Activated CD4-positive, alpha-beta T cell treated with anti-CD3 and anti-CD28 coated beads for 36 hours (primary cell): ENCODE measurements at places on chromosomes 6 and 20. TPM values are rescaled to one million over a fixed set of nuclear protein-coding genes. Genes with fewer than 3 reads are reported as not detected.

DNA sequence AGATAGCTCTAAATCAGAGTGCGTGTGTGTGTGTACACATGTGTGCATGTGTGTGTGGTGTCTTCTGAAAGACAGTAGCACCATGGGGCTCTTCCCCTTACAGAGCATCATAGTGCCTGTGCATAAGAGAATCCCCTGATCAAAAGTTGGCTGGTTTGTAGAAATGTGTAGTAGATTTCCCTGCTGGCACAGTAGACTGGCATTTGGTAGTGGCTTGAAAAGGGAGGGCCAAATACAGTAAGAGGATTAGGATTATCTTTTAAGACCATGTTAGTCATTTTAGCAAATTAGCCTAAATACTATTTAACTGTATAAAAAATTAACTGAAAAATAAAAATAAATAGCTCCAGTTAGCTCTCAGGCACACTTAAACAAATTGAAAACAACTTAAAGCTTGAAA is 112.6 kb downstream of the B3GAT2 start:
- no peak overlapping the region for H3K27ac ChIP-seq
- H3K4me3 ChIP-seq: no peak overlapping the region
- DNase-seq: no peak
- no peaks in the 10 kb centered on the region for H3K36me3 ChIP-seq
- H3K4me1 ChIP-seq: peaks cover 7% of the 10 kb centered on the region

- H3K4me1 ChIP-seq: no peaks in the 10 kb centered on the region
- no peaks in the 10 kb centered on the region for H3K27me3 ChIP-seq
Measured at GRCh38 chr6:64034291-64034690, 398.7 kb downstream of the PHF3 start.

DNA sequence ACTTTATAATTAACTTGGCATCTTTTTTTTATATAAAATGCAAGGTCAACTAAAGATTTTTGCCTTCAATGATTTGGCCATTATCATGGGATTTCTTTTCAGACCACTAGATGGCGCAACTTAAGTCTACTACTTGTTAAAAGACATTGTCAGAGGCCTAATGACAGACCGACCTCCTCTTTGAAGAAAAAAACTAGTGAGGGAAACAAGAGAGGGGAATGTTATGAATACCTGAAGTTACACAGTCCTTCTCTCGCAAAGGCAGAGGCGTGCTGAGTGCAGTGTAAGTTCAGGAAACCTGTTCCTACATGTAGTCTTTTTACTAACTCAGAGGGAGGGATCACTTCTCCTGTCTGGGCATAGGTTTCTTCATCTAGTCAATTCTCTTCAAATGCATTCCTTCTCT is 9.3 kb downstream of the TRAPPC3L start:
- H3K27me3 ChIP-seq: peaks cover 10% of the 10 kb centered on the region
- no peaks in the 10 kb centered on the region for H3K36me3 ChIP-seq
- no peak overlapping the region for H3K4me3 ChIP-seq

DNA sequence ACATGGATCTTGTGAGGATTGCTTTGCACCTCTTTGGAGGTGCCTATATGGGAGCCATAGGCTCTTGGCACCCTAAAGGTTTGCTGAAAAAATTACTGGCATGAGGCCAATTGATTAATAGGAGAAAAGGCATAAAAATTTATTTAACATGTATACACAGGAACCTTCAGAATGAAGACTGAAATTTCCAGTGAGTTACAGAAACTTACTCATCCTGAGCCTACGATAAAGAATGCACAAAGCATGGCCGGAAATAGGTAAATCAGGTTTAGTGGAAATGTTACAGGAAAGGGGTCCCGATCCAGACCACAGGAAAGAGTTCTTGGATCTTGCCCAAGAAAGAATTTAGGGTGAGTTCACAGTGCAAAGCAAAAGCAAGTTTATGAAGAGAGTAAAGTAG is 625.3 kb downstream of the MMUT start:
- DNase-seq: no peak
- no peaks in the 10 kb centered on the region for H3K36me3 ChIP-seq
- no peaks in the 10 kb centered on the region for H3K4me1 ChIP-seq
- no peaks in the 10 kb centered on the region for H3K27me3 ChIP-seq
- H3K27ac ChIP-seq: no peak overlapping the region

GRCh38 chr20:7500231-7500663 is 440.0 kb downstream of the HAO1 start:
- H3K27ac ChIP-seq: no peak overlapping the region
- H3K4me1 ChIP-seq: no peaks in the 10 kb centered on the region
- no peak for DNase-seq
- H3K4me3 ChIP-seq: no peak overlapping the region
- no peaks in the 10 kb centered on the region for H3K36me3 ChIP-seq
- H3K27me3 ChIP-seq: no peaks in the 10 kb centered on the region

Gene SMIM13
- total RNA-seq: 6.3 TPM
